ENCODE measurements at places on chromosomes 3 and 15.

GRCh38 chr3:9687514-9687913 lies 16.1 kb upstream of the CPNE9 start:
- no peak for DNase-seq

- DNase-seq, result no peak
Observed at GRCh38 chr3:194935061-194935460, 249.4 kb downstream of the FAM43A start.

DNA sequence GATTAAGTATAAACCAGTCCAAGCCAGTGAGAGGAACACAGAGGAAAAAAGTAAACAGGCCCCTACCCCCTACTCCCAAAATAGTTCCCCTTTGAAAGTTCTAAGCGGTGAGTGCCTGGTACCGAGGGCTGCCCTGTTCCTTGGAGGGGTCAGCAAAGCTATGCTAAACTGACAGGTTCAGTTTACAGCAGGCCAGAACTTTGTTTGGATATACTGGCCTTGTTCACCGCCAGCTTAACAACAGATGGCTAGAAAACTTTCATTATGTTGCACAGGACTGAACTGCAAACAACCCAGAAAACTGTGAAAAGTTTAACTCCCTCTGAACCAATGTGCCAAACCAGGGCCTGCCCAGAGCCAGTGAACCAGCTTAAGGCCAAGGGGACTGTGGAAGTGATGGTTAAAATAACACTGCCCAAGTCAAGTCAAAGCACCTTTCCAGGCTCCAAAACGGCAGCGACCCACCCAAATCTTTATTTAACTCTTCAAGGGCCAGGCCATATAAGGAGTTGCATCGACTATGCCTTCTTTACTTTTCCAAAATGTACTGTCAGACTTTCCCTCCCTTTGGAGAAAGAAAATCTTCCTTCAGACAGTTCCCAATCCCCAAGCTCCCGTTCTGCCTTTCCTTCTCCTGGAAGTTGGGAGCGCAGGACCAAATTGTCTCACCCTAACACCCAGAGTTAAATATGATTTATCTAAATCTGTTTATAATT lies 448.0 kb downstream of the FOXP1 start:
- no peak for DNase-seq

GRCh38 chr3:102230057-102230456 lies 204.8 kb upstream of the ZPLD1 start:
- DNase-seq, result no peak

DNA sequence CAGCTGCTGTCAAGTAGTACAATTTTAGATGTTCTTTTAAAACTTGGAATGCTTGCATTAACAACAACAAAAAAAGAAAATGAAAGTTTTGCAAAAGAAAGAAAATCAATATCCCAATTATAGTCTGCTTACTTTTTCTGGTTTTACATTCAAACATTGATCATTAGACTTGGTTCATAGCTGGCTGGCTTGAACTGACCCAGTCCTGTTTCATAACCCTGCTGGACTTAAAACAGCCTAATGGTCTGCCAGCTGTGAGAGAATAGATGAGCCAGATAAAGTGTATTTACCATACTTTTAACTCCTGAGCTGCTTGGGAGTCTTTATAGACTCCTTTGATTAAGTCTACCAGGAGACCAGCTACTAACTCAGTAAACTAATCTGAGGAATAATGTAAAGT lies 59.2 kb downstream of the PIAS1 start:
- no peak for DNase-seq

DNA sequence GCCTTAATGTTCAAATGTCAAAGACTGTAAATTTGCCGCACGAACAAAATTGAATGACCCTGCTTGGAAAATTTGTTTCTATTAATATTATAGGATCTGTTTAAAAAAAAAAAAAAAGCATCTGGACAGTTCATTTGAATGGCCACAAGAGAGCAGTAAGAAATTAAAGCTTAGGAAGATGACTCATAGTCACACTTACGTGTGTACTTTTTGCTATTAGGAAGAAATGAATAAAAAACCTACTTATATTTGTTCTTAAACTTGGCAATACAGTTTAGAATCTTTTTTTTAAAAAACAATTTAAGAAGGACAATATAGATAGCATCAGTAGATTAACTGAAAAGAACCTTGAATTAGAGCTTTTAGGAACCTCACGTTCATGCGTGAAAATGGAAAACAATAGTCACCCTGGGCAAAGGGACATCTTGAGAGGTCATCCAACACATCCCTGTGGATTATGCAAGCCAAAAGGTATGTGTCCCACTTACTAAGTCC lies 621.8 kb downstream of the MECOM start:
- DNase-seq, result no peak

Measured in stimulated activated CD4-positive, alpha-beta T cell treated with anti-CD3 and anti-CD28 coated beads, Interleukin-4, amount 100 ng/mL, for 24 hours (primary cell).